ENCODE measurements at places on chromosomes 3 and 15. TPM values are rescaled to one million over a fixed set of nuclear protein-coding genes. Genes with fewer than 3 reads are reported as not detected.

C3orf22 gene
- total RNA-seq: not detected

DHX30 gene
- 75.0 TPM for total RNA-seq

FBLN2 gene
- total RNA-seq: 3.7 TPM

SLC6A20 gene
- total RNA-seq: not detected

FETUB gene
- 2.8 TPM for total RNA-seq

POTEB2 gene
- not detected for total RNA-seq

GPR171 gene
- not detected for total RNA-seq

ZBTB38 gene
- 35.3 TPM for total RNA-seq

EXD1 gene
- total RNA-seq: not detected

ENTPD3 gene
- total RNA-seq: 13.0 TPM

TICRR gene
- total RNA-seq: 6.3 TPM

NLGN1 gene
- total RNA-seq: 0.05 TPM
